ENCODE measurements at places on chromosomes 12 and 14. TPM values are rescaled to one million over a fixed set of nuclear protein-coding genes. Genes with fewer than 3 reads are reported as not detected.

GRCh38 chr12:117046011-117046369, 53.2 kb downstream of the TESC start:
- no peaks in the 10 kb centered on the region for H3K36me3 ChIP-seq
- peaks cover 13% of the 10 kb centered on the region for H3K27me3 ChIP-seq
- no peak for DNase-seq
- H3K4me1 ChIP-seq, result no peaks in the 10 kb centered on the region
- H3K27ac ChIP-seq, result no peak overlapping the region

- no peaks in the 10 kb centered on the region for H3K36me3 ChIP-seq
- no peak overlapping the region for H3K4me3 ChIP-seq
- H3K4me1 ChIP-seq, result peaks cover 45% of the 10 kb centered on the region
- no peaks in the 10 kb centered on the region for H3K27me3 ChIP-seq
- no peak for DNase-seq
These were observed 134.8 kb upstream of the EGLN3 start for GRCh38 chr14:34085695-34086094.

DNA sequence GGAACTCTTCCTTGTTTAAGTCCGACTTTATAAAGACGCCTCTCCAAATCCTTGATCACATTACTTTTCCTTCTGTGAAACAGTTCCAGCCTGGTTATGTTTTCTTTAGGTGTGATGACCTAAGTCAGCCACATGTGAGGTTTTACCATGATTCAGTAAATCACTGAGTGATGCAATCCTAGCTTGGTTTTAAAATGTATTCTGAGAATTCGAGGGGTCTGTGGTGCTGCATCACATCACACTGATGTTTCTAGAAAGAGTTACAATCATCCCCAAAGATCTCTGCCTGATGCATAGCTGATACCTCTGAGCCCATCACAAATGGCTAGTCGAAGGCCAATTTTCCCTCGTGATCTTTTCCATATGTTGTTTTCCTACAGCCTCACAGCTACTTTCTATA, 152.7 kb downstream of the ANO2 start:
- no peak for DNase-seq
- H3K27ac ChIP-seq, result no peak overlapping the region
- H3K36me3 ChIP-seq, result no peaks in the 10 kb centered on the region
- H3K27me3 ChIP-seq, result peaks cover 60% of the 10 kb centered on the region

DNA sequence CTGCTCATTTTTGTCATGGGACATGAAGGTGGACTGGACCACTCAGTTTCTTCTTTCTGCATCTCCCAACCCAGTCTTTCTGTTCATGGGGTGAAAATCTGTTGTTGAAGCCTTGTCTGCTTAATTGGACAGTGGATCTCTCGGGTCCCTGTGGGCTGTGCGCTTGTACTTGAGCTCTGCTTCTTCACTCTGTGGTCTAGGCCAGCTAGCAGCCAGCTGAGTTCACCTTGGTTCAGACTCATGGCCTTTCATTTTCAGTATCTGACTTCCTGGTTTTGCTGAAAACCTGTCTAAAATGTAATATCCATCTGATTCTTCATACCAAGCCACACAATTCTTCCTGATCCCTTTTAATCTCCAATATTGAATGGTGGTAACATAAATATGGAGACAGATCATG, 117.2 kb downstream of the LRRK2 start:
- no peaks in the 10 kb centered on the region for H3K4me1 ChIP-seq
- no peak overlapping the region for H3K4me3 ChIP-seq
- H3K27ac ChIP-seq, result no peak overlapping the region
- DNase-seq, result no peak
- H3K36me3 ChIP-seq, result no peaks in the 10 kb centered on the region

GRCh38 chr12:127445581-127446139, 821.3 kb upstream of the TMEM132C start:
- no peak for DNase-seq
- no peak overlapping the region for H3K27ac ChIP-seq
- peaks cover 10% of the 10 kb centered on the region for H3K27me3 ChIP-seq
- H3K4me1 ChIP-seq, result no peaks in the 10 kb centered on the region
- no peaks in the 10 kb centered on the region for H3K36me3 ChIP-seq

DNA sequence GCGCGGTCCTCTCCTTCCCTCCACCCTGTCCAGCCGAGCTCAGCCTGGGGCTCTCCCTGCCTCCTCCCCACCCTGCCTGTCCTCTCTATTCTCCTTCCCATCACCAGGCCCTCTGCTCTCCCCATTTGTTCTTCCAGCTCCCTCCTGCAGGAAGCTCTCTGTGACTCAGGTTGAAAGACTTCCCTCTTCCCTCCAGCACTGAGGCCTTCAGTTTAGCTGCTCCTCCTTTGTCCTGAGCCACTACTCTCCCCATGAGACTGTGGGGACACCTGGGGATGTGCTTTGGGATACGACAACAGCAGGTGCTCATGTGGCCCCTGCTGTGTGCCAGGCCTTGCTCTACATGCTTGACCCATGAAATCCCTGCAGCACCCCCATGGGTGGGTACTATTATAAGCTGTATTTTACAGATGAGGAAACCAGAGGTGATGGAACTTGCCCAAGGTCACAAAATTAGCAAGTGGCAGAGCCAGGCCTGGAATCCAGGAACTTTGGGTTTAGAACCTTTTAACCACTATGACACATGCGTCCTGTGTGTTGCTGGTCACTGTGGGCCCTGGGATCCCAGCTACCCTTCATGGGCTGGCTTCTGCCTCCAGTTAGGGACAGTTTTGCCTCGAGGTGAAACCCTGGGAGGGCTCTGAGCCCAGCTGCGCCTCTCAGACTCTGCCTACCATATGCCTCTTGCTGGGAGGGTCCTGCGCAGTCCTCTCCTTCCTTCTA, 5.5 kb downstream of the KRT80 start:
- no peak overlapping the region for H3K4me3 ChIP-seq
- no peaks in the 10 kb centered on the region for H3K27me3 ChIP-seq
- H3K4me1 ChIP-seq, result peaks cover 59% of the 10 kb centered on the region
- peaks cover 33% of the 10 kb centered on the region for H3K36me3 ChIP-seq
- peak; percentile 79 for DNase-seq

- no peak overlapping the region for H3K4me3 ChIP-seq
- H3K36me3 ChIP-seq, result no peaks in the 10 kb centered on the region
- DNase-seq, result no peak
- no peak overlapping the region for H3K27ac ChIP-seq
- 0 out of 2 replicates have a peak, but pooled peaks cover 7% of the 10 kb centered on the region for H3K4me1 ChIP-seq
These were observed 24.3 kb downstream of the ASPG start for GRCh38 chr14:104109731-104110361.

- H3K27me3 ChIP-seq, result no peaks in the 10 kb centered on the region
- peaks cover 7% of the 10 kb centered on the region for H3K36me3 ChIP-seq
- H3K27ac ChIP-seq, result no peak overlapping the region
- H3K4me1 ChIP-seq, result no peaks in the 10 kb centered on the region
These were observed 9.8 kb downstream of the RBP5 start for GRCh38 chr12:7118881-7119280.

DNA sequence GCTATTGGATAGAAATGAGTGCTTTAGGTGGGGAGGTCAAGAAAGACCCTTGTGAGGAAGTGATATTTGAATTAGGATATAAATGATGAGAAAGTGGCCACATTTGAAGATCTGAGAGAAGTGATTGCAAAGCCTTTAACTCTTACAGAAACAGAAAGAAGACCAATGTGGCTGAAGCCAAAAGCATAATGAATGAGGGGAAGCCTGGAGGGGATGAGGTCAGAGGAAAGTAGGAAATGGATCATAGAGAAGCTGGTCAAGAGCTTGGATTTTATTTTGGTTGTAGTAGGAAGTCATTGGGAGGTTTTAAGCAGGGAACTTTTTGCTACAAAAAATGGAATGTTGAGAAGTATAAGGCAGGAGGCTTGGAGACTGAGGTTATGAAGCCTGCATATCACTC, 3.5 kb upstream of the GYS2 start:
- H3K36me3 ChIP-seq, result no peaks in the 10 kb centered on the region
- H3K27ac ChIP-seq, result no peak overlapping the region
- H3K27me3 ChIP-seq, result no peaks in the 10 kb centered on the region
- no peak overlapping the region for H3K4me3 ChIP-seq
- no peak for DNase-seq

DNA sequence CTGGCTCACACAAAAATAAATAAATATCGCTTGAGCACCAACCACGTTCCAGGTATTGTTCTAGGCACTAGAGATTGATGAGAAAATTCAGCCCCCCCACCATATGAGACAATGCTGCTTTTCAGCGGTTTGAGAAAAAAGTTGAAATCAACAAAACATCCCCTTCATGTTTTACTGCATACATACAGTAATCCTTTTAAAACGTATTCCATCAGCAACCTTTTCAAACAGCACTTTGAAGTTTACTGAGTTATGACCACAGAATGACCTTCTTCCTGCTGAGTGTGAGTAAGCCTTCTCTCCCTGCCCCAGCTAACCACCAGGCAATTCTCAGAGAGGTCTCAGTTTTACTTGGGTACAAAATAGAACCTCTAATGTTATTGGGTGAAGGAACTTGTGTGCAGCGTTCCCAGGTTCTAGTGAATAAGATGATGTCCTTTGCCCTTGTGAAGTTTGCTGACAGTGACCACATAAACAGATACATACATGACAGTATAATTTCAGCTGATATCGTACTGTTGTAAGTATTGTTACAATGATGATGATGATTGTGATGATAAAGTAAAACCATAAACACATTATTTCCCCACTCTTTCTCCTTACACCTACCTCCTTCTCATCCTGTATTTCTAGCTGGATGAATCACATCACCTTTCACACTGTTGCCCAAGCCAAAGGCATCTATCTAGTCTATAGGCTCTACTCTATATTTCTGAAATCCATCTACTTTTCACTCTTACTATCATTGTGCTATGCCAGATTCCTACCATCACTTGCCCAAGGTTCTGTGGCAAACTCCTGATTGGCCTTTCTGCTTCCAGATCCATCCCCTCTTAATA, 124.4 kb upstream of the KRR1 start:
- H3K4me1 ChIP-seq, result peaks cover 16% of the 10 kb centered on the region
- peak overlapping the region; percentile 56 for H3K27ac ChIP-seq
- no peaks in the 10 kb centered on the region for H3K27me3 ChIP-seq

DNA sequence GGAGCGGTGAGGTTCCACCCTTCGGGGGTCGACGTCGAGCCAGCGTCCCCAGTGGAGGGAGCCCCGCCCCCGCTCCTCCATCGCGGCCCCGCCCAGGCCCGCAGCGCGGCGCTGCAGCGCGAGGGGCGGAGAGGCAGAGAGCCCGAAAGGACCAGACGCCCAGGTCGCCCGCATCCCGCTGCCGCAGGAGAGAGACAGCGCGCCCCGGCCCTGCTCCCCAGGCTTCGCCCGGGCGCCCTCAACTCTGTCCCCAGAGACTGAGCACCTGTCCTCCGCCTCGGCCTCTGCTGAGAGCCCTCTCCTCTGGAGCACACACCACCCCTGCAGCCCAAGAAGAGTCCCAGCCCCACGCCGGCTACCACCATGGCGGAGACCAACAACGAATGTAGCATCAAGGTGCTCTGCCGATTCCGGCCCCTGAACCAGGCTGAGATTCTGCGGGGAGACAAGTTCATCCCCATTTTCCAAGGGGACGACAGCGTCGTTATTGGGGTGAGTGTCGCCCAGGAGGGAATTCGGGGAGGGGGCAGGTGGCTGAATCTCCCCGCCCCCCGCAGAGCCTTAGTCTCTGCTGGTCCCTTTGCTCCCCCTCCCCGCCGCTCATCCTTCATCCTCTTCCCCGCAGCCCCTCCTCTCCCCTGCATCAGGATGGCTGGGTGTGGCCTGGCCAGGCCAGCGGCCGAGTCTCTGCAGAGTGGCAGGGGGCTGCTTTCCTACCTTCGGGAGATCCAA, at the start of gene KIF5A:
KIF5A (plus strand) TSS at position 136 of the 732 bp plus-strand sequence; CDS start at position 364, 228 bp downstream.
- H3K27me3 ChIP-seq, result no peaks in the 10 kb centered on the region
- H3K27ac ChIP-seq, result no peak within 1 kb of the TSS

DNA sequence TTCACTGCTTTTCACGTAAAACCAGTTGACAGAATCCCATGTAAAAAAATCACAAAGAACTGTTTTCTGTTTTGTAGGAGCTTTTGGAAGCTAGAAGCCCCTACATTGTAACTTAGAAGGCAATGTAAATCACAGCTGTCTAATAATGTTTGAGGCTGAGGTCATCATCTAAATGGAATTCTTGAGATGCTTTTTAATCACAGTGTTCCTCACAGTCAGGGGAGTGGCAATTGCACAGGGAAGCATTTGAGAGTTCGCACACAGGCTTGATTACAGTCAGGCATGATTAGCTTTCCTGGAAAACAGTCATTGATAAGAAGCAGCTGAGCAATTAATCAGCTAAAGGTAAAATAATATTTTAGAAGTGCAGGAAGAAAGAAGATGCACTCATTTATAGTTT, 2.9 kb downstream of the SLC17A8 start:
- H3K27ac ChIP-seq, result no peak overlapping the region
- peaks cover 68% of the 10 kb centered on the region for H3K27me3 ChIP-seq
- no peaks in the 10 kb centered on the region for H3K36me3 ChIP-seq
- no peak overlapping the region for H3K4me3 ChIP-seq
- H3K4me1 ChIP-seq, result no peaks in the 10 kb centered on the region
- DNase-seq, result no peak

GRCh38 chr12:7629465-7629864, 36.2 kb downstream of the APOBEC1 start:
- no peaks in the 10 kb centered on the region for H3K36me3 ChIP-seq
- H3K4me3 ChIP-seq, result no peak overlapping the region
- no peak overlapping the region for H3K27ac ChIP-seq
- H3K4me1 ChIP-seq, result no peaks in the 10 kb centered on the region
- no peak for DNase-seq
- H3K27me3 ChIP-seq, result no peaks in the 10 kb centered on the region

DNA sequence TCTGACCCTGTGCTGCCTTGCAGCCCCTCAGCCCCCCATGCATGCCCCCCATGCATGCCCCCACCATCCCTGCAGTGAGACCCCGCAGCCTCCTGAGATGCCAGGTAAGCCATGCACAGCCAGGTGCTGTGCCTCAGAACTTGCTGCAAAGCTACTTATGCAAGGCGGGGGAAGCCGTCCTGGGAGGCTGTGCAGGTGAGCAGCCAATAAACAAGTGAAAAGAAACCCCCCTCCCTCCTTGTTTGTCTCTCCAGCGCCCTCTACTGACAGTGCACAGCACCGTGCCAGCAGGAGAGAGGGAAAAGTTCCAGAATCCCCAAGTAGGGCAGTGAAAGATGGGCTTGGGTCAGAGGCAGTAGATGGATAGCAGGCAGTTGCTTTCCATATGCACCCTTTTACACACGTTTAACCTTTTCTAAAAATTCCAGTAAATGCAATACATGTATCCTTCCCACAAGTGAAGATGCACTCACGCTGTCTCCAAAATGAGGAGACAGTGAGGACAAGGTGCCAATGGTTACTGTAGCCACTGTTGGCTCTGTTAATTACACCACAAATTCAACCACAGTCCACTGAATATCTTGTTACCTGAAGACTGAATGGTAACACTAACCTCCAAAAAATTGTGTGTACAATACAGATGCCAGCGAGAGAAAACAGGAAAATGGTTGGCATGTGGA, 18.0 kb downstream of the TNFAIP2 start:
- H3K4me3 ChIP-seq, result no peak overlapping the region
- H3K36me3 ChIP-seq, result no peaks in the 10 kb centered on the region
- H3K27ac ChIP-seq, result 0 out of 2 replicates have a peak overlapping the region, but pooled peaks have one; percentile 30
- peak; percentile 84 for DNase-seq

- no peaks in the 10 kb centered on the region for H3K36me3 ChIP-seq
- DNase-seq, result no peak
- no peak overlapping the region for H3K4me3 ChIP-seq
- H3K27ac ChIP-seq, result no peak overlapping the region
- H3K27me3 ChIP-seq, result no peaks in the 10 kb centered on the region
These were observed 233.2 kb upstream of the AMIGO2 start for GRCh38 chr12:47312808-47313426.

Gene KCNJ8
- total RNA-seq, result not detected

Gene RNASE4
- total RNA-seq, result 4.0 TPM

Gene PKP2
- 88.7 TPM for total RNA-seq

Gene ANKRD33
- total RNA-seq, result not detected

Gene RERGL
- total RNA-seq, result not detected

All from PC-9 (cell line).